ENCODE measurements at places on chromosomes 6 and 20.
A peak's percentile ranks its signal among the peaks of the same experiment; 100 is the strongest.

- DNase-seq, result no peak
These were observed 215.8 kb upstream of the FOXA2 start for GRCh38 chr20:22800129-22800528.

GRCh38 chr6:148431413-148431812, 88.8 kb downstream of the SASH1 start:
- no peak for DNase-seq

- DNase-seq, result peak; percentile 18
These were observed 12.9 kb upstream of the ZNF391 start for GRCh38 chr6:27375613-27376079.

DNA sequence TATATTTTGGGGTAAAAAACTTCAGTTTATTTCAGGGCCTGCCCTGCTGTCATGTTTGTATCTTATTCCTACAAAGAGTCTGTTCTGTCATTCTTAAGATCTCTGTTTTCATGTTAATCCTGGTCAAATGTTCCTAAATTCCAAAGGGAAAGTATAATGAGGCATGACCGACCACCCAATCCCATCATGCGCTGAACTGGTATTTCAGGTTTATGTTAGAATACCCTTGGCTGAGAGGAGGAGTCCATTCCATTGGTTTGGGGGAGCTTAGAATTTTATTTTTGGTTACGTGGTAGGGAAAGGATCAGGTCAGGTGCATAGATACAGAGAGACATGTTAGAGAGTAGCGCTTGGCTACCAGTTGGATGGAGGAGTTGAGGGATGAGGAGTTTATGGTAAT, 25.7 kb downstream of the CFAP61 start:
- peak; percentile 9 for DNase-seq

GRCh38 chr6:129852257-129852858, 8.8 kb downstream of the TMEM244 start:
- no peak for DNase-seq

DNA sequence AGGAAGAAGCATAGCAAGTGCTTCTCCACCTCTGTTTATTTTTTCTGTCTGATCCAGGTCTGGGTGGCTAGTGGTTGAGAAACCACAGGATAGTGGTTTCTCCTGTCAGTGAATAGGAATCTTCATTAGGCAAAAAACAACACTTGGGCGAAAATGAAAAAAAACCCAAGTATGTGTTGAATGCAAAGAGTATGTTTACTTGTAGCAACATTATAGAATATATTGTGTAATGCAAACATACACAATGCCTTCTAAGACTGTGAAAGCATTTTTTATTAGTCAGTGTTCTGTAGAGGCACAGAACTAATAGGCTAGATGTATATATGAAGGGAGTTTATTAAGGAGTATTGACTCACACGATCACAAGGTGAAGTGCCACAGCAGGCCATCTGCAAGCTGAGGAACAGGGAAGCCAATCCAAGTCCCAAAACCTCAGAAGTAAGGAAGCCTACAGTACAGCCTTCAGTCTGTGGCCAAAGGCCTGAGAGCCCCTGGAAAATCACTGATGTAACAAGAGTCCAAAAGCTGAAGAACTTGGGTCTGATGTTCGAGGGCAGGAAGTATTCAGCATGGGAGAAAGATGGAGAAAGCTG, 111.1 kb downstream of the UST start:
- DNase-seq, result no peak

DNA sequence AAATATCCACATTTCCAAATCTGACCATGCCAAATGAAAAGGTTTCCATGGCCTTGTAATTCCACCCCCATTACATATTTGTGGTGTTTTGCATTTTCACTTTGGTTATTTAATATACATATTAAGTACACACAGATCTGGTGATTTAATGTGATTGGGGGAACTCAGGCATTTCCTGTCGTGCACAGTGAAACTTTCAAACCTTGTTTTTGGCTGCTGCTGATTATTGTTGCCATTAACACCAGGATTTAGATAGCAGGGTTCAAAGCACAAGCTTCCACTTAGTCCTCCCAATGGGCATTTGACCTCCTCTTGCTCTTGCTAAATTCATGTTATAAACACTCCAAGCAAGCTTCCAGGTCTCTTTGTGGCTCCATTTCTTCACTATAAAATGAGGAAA, 166.5 kb downstream of the SOBP start:
- no peak for DNase-seq

DNA sequence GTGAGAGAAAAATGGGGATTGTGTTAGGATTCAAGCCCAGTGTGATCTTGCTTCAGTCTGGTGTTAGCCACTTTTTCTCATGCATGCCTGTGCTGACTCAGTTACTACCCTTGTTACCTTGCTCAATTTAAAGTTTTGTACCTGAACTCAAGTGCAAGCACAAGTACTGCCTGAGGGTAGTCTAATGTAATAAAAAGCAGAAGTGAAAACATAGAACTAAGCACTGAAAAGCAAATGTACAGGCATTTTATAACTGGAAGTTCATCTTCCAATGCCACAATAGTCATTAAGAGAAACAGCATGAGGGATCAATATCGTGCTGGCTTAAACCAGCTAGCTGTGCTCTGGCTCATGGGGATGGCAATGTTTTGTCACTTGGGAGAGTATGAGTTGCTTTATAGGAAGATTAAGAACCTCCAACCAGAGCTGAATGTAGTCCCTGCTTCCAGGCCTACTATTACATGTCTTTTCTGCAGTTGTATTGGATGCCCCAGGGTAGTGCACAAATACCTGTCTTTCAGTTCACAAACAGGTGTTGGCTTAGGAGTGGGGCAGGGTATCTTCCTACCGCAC, 48.7 kb downstream of the SLC35F1 start:
- DNase-seq, result no peak

DNA sequence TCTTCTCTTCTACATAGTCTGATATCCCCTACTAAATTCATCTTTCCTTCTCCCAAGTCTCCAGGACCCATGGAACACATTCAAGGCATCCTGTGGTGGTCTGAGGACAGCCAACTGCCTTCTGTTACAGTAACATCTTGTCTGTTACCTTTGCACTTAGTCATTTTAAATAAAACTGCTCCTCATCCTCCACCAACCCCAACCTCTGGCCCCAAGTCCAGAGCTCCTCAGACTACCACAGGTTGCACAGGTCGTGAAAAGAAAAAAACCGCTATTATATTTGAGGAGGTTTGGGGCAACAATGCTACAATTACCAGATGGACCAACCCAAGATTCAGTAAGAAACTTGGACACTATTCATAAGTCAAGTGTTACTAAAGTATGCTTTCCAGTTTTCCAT, 49.9 kb downstream of the MAN1A1 start:
- DNase-seq, result no peak

GRCh38 chr6:38982470-38982869, 66.1 kb upstream of the GLP1R start:
- no peak for DNase-seq

- DNase-seq, result no peak
These were observed 291.8 kb upstream of the MARCKS start for GRCh38 chr6:113565306-113565705.

DNA sequence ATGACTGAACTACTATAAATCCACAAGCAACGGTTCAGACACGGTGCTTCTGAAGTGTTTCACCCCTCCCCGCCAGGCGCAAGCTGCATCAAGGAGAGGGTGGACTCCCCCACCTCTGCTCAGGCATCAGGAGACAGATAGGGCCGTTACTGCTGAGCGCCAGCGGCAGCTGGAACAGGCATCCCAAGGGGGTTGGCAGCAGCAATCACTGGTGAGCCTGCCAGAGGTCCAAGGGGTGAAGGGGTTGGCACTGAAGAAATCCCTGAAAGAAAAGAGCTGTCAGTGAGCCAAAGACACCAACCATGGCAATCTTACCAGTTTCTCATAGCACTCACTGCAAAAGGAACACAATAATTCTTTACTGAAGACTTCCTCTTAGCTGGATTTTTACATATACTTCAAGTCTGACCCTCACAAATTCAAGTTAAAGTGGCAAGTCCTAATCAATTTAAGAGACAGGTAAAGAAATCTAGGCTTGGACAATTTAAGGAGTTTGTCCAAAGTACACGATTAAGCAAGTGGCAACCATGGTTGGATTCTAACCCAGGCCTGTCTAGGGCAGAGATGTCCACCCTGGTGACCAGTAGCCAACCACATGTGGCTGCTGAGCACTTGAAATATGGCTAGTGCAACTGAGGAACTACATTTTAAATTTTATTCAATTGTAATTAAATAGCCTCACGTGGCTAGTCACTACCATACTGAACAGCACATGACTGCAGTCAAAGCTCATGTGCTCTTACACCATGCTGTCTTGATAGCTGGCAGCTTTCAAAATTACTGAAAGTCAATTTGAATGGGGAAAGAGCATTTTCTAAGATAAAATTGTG, 21.7 kb upstream of the TBC1D20 start:
- DNase-seq, result no peak

GRCh38 chr6:127102299-127102698, 16.2 kb upstream of the RSPO3 start:
- no peak for DNase-seq

- DNase-seq, result peak; percentile 19
These were observed 826 bp downstream of the RIMS4 start for GRCh38 chr20:44809380-44810060.

- no peak for DNase-seq
These were observed 17.2 kb upstream of the QKI start for GRCh38 chr6:163397326-163397725.

- DNase-seq, result no peak
These were observed 110.5 kb downstream of the ANKRD60 start for GRCh38 chr20:58117944-58118343.

DNA sequence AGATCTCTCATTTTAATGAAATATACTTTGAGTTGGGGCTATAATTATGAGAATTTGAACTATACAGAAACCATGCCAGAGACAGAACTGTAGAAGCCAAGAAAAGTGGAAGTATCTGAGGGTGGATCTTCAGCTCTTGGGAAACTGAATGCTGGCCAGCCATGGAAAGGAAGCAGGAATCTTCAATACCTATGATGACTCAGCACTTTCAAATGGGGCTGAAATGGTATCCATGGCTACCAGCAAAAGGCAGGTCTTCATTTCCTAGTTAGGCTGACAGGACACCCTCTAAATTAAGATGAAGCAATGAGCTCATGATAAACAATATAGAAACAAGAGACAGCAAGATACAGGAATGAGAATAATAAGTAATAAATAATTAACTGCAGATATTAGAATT, 171.3 kb downstream of the COL21A1 start:
- no peak for DNase-seq

DNA sequence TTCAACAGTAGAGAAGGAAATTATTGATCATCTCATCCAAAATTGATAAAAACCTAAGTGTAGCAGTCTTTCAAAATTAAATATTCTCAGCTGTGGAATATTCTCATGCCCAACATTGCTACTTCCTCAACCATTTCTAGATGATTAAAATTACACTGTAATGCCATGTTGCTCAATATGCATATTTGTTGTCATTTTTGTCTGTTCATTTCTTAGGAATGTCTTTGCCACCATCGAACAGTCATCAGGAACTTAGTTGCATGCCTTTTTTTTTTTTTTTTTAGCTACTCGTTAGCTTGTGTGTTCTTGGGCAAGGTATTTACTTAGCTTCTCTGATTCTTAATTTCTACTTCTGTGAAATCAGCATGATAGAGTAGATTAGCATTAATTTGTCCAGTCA, 188.6 kb downstream of the DTNBP1 start:
- no peak for DNase-seq

GRCh38 chr20:26208296-26209091, 511.8 kb upstream of the ZNF337 start:
- DNase-seq, result peak; percentile 68
